ENCODE measurements at places on chromosomes 3 and 15. TPM values are rescaled to one million over a fixed set of nuclear protein-coding genes. Genes with fewer than 3 reads are reported as not detected.

GRCh38 chr3:111871809-111872623 lies 13.0 kb downstream of the PHLDB2 start:
- no peak for DNase-seq

DNA sequence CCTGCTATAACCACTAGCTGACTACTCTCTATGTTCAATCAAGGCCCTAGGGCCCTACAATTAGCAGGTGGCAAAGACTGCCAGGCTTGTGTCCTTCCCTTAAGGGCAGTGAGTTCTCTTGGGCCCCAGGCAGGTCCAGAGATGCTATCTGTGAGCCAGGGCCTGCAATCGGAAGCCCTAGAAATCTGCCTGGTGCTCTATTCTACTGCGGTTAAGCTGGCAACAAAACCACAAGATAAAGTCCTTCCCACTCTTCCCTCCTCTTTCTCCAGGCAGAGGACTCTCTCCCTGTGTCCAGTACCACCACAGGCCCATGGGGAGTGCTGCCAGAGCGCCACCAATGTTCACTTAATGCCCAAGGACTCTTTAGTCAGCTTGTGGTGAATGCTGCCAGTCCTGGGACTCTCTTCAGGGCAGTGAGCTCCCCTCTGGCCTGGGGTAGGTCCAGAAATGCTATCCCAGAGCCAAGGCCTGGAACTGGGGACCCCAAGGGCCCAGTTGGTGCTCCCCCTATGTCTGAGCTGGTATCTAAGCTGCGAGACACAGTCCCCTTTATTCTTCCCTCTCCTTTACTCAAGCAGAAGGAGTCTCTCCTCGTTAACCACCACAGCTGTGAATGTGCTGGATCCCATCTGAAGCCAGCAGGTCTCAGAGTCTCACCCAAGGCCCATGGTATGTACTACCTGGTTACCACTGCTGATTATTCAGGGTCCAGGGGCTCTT lies 34.7 kb downstream of the XXYLT1 start:
- peak; percentile 59 for DNase-seq

DNA sequence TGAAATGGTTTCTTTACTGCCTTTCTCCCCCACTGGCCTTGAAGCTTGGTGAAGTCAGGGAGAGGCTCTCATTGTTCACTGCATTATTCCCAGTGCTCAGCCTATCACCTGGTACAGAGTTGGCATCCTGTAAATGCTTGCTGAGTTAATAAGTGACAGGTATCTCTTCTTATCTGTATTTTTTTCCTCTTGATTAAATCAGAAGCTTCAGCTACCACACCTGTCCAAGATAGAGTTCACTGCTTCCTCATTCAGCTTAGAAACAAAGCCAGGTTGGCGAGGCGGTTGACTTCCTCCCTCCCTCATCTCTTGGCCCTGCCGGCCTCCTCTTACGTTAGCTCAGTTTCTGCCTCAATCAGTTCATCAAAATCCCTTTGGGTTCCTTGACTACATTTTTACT lies 142.8 kb downstream of the LIPC start:
- DNase-seq: no peak

DNA sequence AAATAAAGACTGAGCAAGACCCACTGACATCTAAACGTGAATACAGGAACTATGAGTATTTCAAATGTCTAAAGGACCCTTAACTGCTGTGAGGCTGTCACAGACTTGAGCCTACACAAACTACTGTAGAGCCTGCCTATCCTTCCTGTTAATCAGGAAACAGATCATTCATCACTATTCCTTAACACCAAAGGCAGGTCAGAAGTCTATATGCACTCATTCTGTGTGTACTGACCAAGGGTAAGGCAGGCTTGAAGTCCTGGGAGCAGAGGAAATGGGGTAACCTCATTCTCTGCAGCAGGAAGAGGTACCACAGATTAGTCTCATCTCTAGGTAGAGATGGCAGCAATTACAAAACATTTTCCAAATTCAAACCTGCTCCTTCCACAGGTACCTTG lies 30.7 kb downstream of the NPTN start:
- DNase-seq: no peak

DNA sequence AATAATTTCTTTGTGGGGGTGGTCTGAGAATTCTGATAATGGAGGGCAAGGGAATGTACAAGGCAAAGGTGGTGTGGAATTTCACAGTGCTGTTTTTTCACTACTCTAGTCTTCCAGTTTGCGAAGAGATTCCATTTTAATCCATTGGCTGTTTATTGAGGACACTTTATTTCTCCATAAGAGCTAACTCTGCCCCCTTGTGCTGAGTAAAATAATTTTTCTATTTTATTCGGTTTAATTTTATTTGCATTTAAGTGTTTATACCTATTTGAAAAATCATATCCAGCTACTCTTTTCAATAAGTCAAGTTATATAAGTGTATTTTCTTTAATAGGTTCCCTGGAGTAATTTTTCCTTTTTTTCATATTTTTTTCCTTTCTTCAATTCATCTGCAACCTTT lies 840.1 kb downstream of the TUSC7 start:
- no peak for DNase-seq

DNA sequence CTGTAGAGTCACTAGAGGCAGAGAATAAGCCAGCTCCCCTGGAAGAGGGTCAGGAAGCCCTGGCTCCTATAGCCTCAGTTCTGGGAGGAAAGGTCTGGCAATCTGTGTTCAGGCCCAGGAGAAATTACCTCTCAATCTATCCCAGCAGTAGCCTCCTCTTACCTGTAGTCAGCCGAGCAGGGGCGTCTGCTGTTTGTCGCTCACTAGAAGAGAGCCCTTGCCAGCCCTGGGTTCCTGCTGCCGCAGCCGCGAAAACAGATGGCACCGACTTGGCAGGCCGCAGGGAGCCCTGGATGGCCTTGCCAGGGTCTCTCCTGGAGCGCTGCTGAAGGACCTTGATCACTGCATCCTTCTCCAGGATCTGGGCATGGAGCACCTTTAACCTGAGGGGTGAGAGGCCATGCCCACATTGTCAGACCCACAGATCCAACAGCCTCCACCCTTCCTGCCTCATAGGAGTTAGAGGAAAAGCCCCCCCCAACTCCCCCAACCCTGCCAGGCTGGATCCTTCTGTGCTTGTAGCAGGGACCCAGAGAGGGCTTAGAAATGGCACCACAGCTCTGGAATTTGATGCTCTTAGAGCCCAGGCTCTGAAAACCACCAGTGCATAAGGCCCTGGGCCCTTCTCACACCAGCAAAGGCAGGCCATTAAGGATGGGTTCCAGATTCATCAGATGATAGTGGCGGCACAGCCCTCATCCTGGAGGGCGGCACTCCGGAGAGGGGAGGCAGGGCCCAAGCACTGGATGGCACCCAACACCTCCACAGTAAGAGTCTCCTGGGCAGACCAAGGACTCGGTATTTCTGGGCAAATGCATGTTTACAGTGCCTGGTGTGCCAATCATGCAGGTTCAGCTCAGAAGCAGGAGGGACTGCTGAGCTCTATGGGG lies 14.9 kb downstream of the AMOTL2 start:
- DNase-seq: no peak

- no peak for DNase-seq
These were observed 168.2 kb upstream of the KCNMB2 start for GRCh38 chr3:178367817-178368617.

DNA sequence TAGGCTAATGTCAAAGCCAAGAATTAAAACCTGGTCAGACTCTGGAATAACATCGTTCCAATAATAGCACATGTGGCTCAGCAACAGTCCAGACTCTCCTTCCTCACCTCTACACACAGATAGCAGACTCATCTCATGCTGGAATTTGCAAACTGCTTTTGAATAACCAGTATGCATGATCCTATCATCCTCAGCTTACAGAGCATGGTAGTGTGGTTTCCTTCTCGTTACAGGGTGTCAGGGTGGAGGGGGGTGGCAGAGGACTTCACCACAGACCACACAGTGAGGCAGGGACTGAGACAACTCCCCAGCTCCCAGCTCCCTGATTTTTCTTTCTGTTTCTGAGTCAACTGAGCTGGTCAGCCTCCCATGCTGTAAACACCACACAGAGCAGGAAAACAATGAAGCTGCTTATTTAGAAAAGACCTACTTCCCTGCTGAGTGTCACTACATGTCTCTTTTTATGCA lies 101.6 kb downstream of the RPL22L1 start:
- DNase-seq: no peak

DNA sequence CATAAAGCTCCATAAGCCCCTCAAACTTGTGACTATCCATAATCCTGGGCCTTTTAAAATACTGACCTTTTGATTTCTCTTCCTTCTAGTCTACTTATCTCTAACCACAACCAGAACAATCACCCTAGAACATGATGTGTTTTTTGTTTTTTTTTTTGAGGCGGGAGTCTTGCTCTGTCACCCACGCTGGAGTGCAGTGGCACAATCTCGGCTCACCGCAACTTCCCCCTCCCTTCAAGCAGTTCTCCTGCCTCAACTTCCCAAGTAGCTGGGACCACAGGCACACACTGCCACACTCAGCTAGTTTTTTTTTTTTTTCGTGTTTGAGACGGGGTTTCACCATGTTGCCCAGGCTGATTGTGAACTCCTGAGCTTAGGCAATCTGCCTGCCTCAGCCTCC lies 25.1 kb downstream of the VPS39 start:
- no peak for DNase-seq

- no peak for DNase-seq
These were observed 20.1 kb downstream of the FAM3D start for GRCh38 chr3:58646503-58646902.

- no peak for DNase-seq
These were observed 70.6 kb upstream of the STT3B start for GRCh38 chr3:31462050-31462569.

- DNase-seq: no peak
These were observed 84.9 kb upstream of the LRRFIP2 start for GRCh38 chr3:37259291-37259690.

- no peak for DNase-seq
These were observed 29.2 kb upstream of the IGDCC4 start for GRCh38 chr15:65451989-65452388.

DNA sequence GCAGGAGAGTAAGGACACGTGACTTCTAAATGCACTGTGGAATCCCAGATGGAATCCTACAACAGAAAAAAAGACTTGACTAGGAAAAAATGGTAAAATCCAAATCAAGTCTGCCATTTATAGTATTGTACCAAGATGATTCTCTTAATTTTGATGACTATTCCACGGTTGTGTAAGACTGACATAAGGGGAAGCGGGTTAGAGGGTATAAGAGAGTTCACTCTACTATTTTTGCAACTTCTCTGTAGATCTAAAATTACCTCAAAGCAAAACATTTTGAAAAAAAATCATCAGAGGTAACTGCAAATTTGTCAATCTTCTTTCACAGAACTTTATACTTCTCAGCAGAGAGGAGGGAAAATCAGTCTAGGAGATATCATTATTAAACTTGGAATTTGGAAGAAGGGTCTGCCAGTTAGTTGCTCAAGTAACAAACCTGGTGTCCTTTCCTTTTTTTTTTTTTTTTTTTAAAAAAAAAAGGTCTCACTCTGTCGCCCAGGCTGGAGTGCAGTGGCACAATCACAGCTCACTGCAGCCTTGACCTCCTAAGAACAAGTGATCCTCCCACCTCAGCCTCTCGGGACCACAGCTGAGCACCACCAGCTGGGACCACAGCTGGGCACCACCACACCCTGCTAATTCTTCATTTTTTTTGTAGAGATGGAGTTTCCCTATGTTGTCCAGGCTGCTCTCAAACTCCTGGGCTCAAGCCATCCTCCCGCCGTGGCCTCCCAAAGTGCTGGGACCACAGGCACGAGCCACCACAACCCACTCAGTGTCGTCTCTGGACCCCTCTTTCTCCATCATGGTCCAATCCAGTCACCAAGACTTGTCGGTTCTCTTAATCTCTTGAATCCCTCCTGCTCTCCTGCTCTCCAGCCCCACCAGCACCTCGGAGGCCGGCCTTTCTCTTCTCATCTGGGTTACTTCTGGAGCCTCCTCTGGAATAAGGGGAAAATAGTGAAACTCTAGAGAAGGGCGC lies 14.9 kb upstream of the HES1 start:
- no peak for DNase-seq

GRCh38 chr3:57544181-57545125 lies at the start of gene DNAH12:
Gene DNAH12 (minus strand): TSS chr3:57544344. CDS start chr3:57542870, 1,474 bp downstream.
- DNase-seq: peak; percentile 87

GRCh38 chr3:153722157-153722556 lies 399.0 kb upstream of the ARHGEF26 start:
- DNase-seq: no peak

GRCh38 chr3:193790086-193790990 lies 197.3 kb downstream of the OPA1 start:
- DNase-seq: no peak

GRCh38 chr3:29940759-29941323 lies 660.0 kb downstream of the RBMS3 start:
- no peak for DNase-seq

DNA sequence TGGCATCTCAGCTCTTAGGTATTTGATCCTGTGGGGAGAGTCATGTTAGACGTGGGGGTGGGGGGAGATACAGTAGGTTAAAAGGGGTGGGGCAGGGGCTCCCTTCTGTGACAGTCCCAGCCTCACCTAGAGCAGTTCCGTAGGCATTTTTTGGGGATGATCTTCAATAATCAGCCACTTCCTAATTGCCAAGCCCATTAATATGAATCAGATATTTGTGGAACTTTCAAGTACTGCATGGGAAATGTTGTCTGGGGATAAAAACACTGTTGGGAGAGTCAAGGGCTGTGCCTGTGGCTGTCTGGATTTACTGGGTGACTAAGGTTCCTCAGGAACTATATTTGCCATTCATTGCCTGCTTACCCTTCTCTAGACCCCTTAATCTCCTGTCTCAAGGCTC lies 9.5 kb downstream of the C3orf52 start:
- no peak for DNase-seq

DNA sequence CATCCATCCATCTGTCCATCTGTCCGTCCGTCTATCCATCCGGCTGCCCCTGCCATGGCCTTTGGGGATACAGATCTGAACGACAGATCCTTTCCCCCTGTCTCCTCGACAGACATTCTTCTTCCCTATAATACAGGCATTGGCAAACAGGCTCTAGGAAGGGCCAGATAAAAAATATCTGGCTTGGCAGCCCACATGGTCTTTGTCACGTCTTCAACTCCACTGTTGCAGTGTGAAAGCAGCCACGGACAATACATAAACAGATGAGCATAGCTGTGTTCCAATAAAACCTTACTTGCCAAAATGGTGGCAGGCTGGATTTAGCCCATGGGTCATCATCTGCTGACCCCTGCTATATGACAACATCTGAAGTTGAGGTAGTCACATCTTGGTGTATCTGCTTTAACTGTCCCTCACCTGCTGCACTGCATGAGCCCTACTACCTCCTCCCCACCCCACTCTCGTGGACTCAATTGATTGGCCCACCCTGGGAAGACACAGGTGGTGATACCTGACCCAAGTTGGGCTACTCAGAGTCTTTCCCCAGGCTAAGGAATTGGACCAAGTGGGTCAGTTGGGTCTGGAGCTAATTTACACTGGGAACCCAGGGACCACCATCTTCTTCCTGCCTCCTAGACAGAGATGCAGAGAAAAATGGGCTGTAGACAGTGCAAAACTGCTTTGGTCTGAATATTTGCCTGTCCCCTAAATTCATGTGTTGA lies 128.4 kb upstream of the SMAD3 start:
- no peak for DNase-seq

Gene UBA5
- 31.2 TPM for total RNA-seq

Gene TUBGCP5
- total RNA-seq: 21.4 TPM

Gene TMEM87A
- total RNA-seq: 46.7 TPM

Gene CEP19
- 4.1 TPM for total RNA-seq

Gene FRMD5
- total RNA-seq: not detected

Gene LRRFIP2
- total RNA-seq: 49.1 TPM

Gene INSYN1
- 8.0 TPM for total RNA-seq

Gene GRAMD2A
- total RNA-seq: not detected

Gene FBXO40
- not detected for total RNA-seq

Gene CATSPER2
- 3.1 TPM for total RNA-seq

Gene IGDCC3
- 0.48 TPM for total RNA-seq

Gene SATB1
- total RNA-seq: 10.6 TPM

Gene WDR49
- total RNA-seq: 0.31 TPM

Gene CCDC9B
- 21.6 TPM for total RNA-seq

Data from osteocyte (in vitro differentiated cells).